Activated T-cell treated with anti-CD3 and anti-CD28 coated beads, Interleukin-2, amount 50 U/mL, for 4 hours (primary cell): ENCODE measurements at places on chromosomes 2 and 18.

- no peak for DNase-seq
Observed at GRCh38 chr2:219506802-219507526, 7.3 kb upstream of the ASIC4 start.

- no peak for DNase-seq
Observed at GRCh38 chr18:47680488-47680887, 250.0 kb downstream of the SMAD2 start.

DNA sequence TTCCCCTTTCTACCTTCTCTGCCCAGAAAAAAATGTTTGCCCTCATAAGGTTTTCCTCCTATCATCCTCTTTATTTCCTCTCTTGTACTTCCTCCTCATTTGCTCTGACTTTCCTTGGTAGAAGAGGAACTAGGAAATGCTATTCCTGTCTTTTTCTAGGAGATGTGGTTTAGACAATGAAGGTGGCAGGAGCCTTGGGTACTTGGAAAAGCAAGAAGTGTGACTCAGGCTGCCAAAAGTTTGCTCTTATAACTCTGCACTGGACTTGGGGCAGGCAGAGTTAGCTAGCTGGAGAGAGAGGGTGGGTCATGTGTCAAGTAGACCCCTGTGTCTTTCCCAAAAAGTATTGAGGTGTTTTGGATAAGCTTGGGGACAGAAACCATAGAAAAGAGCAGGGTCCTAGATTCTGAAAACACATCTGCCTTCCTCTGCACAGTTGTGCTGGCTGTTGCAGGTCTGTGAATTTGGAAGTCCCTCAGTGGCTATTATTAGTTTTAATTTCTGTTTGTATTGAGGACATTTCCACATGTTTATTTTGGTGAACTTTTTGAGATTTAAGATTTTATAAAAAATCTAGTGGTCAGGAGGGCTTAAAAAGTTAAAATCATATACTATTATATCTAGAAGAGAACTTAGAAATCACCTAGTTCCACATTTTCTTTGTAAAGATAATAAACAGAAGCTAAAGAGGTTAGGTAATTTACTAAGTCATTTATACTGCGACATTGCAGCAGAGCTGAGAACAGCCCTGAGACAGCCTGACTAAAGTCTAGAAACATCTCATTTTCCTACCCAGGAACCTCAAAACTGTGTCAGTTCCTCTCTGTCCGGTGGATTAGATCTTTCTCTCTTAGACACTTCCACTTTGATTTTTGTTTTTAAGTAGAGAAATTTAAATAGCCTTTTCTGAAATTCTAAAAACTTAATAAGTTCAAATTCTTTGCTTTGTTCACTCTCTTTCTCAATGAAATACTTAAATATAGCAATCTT, 16.0 kb downstream of the INSIG2 start:
- no peak for DNase-seq

- DNase-seq, result no peak
Observed at GRCh38 chr2:181876614-181877063, 14.9 kb upstream of the ITPRID2 start.

GRCh38 chr18:7234091-7234490, 3.2 kb downstream of the LRRC30 start:
- no peak for DNase-seq

DNA sequence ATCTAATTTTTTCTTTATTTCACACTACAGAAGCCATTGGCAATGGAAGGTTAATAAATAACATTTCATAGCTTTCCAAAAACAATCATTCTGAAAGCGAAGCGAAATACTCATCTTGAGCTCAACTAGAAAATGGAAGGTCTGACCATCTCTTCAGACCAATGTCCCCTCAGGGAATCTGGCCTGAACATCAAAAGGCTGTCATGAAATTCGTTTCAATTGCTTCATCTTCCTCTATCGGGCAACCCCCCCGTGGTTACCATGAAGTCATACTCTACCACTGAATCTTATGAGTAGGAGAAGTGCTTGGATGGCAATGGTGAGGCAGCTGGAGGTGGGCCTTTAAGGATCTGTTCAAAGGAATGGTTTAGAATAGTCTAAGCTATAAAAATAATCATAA, 22.9 kb upstream of the CYTIP start:
- DNase-seq, result no peak

DNA sequence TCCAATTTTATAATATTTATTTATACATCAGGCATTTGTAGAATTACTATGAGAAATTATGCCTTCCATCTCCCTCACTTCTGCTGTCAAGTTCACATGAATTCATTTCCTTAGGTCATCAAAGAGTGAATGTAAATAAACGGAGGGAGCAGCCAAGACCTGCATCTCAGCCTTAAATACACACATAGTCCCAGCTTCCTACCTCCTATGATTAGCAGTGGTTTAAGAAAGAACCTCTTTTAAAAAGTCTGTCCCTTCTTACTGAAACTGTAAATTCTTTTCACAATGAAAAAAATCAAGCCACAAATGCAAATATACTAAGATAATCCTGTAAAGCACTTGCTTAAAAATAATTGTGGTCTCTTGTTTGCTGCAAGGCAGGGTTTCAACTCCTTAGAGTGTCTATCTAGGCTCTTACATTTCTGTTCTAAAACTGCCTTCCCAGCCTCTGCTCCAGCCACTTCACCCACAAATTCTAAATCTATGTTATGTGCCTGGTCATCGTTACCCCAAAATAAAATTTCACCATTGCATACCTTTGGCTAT, 532.7 kb upstream of the FSHR start:
- no peak for DNase-seq

GRCh38 chr2:227340106-227340505, 15.1 kb downstream of the MFF start:
- no peak for DNase-seq

- no peak for DNase-seq
Observed at GRCh38 chr2:79368116-79368630, 144.7 kb upstream of the CTNNA2 start.

- DNase-seq, result no peak
Observed at GRCh38 chr2:206556357-206556949, 85.8 kb upstream of the FAM237A start.

- no peak for DNase-seq
Observed at GRCh38 chr18:61749546-61749945, 143.3 kb downstream of the RNF152 start.

DNA sequence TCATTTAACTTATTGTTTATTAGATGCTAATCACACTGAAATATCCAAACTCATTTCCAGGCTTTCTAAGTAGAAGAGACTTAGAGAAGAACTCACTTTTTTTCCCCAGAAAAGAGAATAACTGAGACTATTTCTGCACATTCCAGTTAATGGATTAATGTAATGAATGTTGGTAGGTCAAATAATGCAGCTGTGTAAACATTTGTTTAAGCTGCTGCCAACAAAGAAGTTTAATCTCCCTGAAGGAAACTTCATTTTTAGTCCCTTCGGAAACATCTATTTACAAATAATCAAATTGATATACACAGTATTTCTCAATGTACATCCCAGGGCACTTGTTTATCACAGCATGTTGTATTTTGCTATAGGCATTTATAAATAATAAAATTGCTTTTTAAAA, 126.9 kb downstream of the KCNS3 start:
- no peak for DNase-seq

DNA sequence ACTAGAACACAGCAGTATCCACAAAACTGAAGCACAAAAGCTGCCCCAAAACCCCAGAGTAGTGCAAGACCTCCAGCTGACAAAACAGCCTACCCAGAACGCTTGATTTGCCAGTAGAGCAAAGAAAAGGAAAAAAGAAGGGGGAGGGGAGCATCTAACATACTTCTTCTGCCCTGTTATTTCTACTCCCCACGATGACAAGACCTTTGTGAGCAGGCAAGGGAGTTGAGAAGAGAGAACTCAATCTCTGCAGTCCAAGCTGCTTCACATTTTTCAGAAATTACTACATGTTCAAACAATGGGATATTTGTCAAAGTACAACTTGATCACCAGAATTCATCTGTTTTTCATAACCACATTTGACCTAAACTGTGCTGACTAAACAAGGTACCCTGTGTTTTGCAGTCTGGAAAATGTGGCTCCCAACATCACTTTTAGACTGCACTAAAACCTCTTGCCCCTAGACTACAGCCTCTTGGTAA, 286.7 kb downstream of the EXOC6B start:
- DNase-seq, result no peak

DNA sequence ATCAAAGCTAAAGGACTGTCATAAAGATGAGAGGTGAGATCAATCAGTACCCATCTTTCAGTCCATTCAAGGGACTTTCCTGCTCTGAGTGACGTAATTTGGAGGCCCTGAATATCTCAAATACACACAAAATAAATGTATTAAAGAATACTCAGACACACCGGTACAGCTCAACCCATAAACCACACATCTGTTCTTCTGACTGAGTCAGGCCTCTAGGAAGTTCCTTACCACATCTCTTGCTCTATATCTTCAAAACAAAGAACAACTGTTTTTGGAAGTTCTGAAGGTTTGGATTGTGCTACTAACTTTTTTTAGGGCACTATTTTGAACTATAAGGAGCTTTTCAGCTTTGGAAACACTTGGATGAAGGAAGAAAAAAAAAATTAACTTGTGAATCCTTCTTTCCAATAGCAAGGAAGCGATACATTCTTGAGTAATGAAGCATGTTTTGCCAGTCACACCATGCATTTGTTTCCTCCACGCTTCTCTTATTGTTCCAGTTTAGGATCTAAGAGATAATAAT, 866.5 kb upstream of the VRK2 start:
- DNase-seq, result no peak

GRCh38 chr18:63315876-63316275, 3.7 kb downstream of the BCL2 start:
- DNase-seq, result no peak

DNA sequence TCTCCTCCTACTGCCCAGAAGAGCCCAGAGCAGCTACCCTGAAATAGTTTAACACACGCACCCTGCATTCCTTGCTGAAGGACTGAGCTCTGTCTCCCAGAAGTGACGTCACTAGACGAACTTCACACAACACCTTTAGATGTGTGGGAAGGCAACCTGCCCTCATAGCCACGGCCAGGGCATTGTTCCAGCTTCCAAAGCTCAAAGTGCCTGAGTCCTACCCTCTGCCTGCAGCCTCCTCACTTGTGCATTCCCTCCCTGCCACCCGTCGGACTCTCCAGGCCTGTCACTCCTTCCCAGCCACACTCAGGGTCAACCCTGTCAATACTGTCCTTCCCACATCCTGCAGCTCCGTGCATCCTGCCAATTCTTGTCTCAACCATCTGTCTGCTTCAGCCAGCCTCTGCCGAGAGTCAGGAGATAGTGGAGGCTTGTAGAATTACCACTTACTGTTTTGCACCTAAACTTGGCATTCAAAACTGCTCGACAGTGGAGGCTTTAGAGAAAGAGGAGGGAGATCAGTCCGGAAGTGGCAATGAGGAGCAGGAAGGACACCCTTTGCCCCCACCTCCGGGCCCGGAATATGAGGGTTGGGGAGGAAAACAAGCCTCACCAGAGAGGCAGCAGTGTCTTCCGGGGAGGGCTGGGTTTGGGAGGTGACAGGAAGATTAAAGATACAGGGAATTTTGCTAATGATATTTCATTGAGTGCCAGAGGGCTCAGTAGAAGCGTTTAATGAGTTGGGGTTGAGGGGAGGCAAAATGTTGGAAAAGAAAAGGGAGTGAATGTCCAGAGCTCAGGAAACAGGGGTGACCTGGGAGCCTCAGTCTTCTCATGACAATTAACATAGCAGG, 72.3 kb upstream of the ATG16L1 start:
- no peak for DNase-seq

DNA sequence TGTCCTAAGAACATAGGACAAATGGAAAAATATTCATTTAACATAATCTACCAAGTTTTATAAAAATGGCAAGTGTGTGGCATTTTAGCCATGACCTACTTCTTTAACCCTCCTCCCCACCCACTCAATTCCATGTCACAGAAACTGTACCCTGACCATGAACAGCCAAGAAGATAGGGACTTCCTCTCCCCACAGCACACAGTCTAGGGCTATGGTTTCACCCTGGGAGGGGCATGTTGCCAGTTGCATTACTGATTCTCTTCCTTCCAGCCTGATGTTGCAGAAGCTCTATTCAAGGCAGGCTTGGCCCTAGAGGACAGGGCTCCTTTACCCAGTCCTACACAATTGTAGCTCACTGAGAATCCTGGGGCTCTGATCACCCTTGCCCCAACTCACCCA, 153.6 kb upstream of the KLF7 start:
- no peak for DNase-seq
